ENCODE measurements at places on chromosomes 3 and 15.

DNA sequence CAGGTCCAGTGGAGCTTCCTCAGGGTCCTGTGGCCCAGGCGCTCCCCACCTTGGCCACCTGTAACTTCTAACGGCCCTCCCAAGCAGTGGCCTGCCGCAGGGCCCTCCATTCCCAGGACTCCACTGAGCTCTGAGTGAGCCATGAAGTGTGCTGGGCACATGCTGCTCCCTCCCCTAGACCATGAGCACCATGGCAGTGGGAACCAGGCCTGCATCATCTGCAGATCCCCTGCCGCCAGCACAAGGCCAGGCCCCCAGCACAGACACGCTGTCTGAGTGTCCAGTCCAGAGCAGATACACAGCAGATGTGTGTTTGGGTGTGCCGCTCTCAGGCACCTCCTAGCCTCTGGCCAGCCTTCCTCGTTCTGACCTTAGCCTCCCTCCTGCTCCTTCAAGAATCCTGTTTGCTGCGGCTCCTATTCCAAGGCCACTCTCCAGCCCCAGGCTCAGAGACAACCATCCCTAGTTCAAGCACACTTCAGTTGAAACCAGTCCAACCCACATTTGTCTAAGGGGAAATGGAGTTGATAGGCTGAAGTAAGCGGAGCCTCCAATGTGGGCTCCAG lies 7.0 kb upstream of the KLF15 start:
- no peak for DNase-seq

GRCh38 chr3:197068077-197068476 lies 38.5 kb upstream of the MELTF start:
- DNase-seq = no peak

GRCh38 chr15:52567871-52568600 lies 794 bp downstream of the ARPP19 start:
- no peak for DNase-seq

GRCh38 chr15:93239591-93239990 lies 150.6 kb upstream of the RGMA start:
- DNase-seq = no peak

GRCh38 chr15:86328658-86329057 lies 249.0 kb downstream of the AGBL1 start:
- DNase-seq = no peak

GRCh38 chr3:129052675-129053074 lies 7.9 kb upstream of the GP9 start:
- DNase-seq = no peak

DNA sequence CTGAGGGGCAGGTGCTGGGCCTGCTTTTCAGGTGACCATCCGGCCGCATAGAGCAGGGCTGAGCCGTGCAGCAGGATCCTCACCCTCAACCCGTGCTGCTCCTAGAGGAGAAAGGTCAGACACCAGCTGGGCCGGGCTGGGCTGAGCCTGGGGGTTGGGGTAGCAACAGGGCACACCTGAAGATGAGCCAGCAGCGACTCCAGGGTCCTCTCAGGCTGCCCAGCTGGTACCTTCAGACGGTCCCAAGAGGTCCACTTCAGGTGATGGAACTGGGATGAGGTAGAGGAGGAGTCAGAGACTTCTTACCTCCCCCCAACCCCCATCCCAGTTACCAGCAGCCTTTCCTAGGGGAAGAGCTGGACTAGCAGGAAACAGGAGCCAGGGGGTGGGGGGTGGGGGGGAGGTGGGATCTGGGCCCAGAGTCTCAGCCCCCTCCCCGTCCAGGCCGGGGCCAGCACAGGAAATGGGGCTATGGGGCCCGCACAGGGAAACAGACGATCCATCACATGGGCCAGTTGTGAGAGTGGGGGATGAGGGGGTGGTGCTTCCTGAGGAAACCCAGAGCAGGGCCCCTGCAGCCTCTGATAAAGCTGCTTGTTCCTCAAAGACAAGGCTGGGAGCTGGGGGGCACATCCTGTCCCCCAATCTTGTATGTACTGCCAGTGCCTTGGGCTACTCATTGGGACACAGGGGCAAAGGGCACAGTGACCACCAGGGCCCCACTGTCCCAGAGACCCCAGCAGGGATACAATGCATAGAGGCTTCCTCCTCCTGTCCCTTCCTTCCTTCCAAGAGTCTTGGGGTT lies 3.0 kb downstream of the INKA1 start:
- no peak for DNase-seq

Data from stimulated activated CD8-positive, alpha-beta memory T cell treated with anti-CD3 and anti-CD28 coated beads, Interleukin-2, amount 100 ng/mL, for 1 hour (primary cell).